ENCODE measurements at places on chromosomes 1 and 21.

- DNase-seq: no peak
These were observed 164.6 kb upstream of the KCNJ6 start for GRCh38 chr21:38080888-38081287.

- DNase-seq: no peak
These were observed 28.3 kb upstream of the ACOT11 start for GRCh38 chr1:54519709-54520108.

DNA sequence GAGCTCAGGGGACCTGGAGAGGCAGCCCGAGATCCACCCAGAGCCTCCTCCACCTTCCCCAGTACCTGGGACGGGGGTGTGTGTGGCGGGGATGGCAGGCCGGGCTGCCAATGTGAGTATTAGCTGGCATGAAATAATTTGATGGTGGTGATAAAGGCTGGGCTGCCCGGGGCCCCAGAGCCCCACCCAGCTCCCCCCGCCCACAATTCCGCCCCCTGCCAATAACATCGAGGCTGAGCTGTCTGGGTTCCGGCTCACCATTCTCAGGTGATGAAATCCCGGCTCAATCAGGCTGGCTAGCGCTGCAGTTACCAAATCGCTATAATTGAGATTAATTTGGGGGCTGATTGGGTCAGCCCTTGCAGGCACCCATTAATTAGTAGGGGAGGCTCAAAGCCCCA, 103.8 kb upstream of the CASZ1 start:
- no peak for DNase-seq

- no peak for DNase-seq
These were observed 310.1 kb downstream of the S1PR1 start for GRCh38 chr1:101546885-101547284.

- no peak for DNase-seq
These were observed 57.6 kb upstream of the CD34 start for GRCh38 chr1:207968521-207969009.

DNA sequence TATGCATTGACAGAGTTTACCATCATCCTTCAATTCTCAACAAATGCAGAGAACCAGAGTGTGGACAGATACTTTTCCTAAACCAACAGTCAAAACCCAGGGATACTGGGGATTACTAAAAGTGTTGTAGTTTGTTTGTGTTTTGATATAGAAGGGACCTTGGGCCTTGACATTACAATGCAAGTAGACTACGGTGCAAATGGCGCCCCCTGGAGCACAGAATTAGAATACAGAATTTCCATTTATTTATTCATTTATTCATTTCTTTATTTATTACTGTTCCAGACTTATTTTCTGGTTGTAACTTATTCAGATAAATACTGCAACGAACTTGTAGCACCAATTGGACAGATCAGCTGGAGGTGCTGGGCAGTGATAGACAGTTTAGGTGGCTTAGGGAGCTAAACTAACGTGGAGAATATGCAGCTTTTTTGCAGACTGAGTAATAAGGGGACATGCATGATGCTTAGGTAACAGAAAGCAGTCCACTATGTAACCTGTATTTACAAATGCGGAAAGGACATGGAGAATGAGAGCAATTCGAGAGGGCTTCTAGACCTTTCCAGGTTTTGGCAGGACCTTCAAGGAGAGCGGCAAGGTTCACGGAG, 42.6 kb downstream of the KIRREL1 start:
- peak; percentile 19 for DNase-seq

DNA sequence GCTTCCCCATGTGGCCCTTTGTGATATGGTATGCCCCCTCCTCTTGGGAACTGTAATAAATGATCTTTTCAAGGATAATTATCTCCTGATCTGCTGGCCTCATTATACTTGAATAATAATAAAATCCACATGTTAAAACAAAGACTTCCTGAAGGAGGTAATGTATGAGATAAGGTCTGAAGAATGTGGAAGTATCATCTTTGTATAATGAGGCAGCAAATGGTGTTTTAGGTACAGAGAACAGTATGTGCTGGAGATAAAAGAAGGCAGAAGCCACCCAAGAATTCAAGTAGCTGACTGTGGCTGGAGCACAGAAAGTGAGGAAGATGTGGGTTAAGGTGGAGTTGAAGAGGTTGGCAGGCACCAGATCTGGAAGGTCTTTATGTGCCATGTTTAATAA, 12.8 kb upstream of the COG2 start:
- DNase-seq: no peak

- DNase-seq: no peak
These were observed 31.2 kb downstream of the ARID4B start for GRCh38 chr1:235296729-235297128.

- DNase-seq: no peak
These were observed 63.8 kb downstream of the OLFML3 start for GRCh38 chr1:114043054-114043453.

- no peak for DNase-seq
These were observed 80.8 kb downstream of the PIK3CD start for GRCh38 chr1:9732123-9732971.

DNA sequence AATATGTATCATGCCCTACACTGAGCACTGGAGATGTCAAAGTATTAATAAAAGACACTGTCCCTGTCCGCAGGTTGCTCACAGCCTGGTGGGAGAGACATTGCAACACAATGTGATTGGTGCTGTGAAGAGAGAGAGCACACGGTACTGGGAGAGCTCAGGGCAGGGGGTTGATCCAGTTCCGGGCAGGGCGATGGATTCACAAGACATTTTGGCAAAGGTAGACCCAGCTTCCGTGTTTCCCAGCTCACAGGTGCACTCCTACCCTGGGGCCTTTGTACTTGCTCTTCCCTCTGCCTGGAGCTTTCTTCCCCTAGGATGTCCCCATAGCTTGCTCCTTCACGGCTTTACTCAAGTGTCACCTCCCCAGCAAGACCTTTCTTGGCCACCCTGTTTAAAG, 1.4 kb downstream of the PLA2G5 start:
- no peak for DNase-seq

DNA sequence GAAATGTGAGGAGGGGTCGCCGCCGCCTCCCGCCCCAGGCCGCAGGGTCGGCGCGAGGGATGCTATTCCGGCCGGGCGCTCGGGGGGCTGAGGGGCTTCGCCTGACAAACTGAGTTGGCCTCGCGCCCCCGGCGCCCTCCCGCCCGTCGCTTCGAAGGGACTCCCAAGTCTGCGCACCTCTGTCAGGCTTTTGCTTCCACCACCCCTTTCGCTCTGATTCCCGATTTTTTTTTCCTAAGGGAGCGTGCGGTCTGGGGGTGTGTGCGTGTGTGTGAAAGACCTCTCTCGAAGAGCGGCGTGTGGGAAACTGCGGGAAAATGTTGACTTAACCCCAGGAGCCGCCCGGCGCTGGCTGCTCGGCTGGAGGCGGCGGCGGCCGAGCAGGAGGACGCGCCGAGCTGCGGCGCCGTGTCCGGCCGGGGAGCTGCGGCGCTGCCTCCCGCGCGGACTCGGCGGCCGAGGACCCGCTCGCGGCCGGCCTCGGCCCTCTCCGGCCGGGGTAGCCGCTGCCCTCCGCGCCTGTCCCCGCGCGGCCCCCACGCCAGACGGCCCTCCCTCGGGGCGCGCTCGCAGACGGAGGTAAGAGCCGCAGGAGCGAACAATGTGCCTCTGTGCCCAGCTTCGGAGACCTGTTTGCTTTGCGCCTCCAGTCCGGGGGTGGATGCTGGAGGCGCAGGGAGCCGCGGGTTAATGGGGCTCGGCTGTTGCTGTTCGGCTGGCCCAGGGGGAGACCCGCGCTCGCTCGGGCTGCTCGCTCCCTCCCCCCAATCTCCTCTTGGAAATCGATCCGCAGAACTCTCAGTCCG, 1.1 kb downstream of the ADGRL2 start:
- DNase-seq: peak; percentile 1

DNA sequence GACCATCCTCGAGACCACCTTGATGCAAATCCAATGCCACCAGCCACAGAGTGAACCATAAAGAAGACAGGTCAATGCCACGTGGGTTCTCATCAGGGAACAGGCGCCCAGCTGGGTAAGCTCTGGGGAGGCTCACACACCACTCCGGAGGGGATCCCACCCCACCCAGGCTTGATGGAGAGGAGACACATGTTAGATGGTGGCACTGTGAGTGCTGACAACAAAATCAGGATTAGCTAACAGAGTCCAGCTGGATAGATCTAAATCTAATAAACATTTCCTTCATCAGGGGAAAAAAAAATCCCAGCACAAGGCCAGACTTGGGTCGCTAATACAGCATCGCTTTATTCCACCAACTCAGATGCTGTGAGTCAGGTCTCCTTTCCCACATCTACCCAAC, 132.2 kb upstream of the TNR start:
- DNase-seq: no peak

GRCh38 chr1:211932231-211932932, 101.8 kb upstream of the LPGAT1 start:
- no peak for DNase-seq

DNA sequence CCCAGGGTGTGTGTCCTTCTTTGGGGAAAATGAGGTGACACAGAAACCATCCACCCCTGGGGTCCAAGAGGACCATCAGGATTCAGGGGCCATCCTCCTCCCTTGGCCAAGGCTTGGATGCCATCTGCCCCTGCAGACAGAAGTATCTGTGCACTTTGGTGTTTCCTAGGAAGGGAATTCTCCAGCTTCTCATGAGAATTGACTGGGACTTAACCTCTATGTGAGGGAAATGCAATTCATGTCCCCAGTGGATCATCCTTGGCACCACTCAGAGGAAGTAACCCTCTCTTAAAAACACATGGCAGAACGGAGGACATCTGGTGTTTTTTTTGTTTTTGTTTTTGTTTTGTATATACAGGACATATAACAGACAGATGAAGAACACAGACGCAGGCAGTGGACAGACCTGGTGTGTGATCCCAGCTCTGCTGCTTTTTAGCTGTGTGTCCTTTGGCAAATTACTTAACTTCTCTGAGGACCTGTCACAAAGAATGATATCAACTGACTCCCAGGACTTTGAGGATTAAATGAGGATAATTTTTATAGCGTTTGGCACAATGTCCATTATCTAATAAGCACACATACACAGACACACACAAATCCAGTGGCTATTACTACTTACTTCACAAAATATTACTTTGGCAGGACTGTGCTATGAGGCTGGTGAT, 3.8 kb downstream of the TNN start:
- no peak for DNase-seq

GRCh38 chr1:243713470-243714186, 136.4 kb downstream of the AKT3 start:
- DNase-seq: no peak

- DNase-seq: no peak
These were observed 114.3 kb downstream of the GDAP2 start for GRCh38 chr1:117814856-117815797.

- no peak for DNase-seq
These were observed 17.0 kb upstream of the WNT4 start for GRCh38 chr1:22159891-22160290.

GRCh38 chr1:54223441-54224202, 23.7 kb downstream of the MRPL37 start:
- DNase-seq: no peak

DNA sequence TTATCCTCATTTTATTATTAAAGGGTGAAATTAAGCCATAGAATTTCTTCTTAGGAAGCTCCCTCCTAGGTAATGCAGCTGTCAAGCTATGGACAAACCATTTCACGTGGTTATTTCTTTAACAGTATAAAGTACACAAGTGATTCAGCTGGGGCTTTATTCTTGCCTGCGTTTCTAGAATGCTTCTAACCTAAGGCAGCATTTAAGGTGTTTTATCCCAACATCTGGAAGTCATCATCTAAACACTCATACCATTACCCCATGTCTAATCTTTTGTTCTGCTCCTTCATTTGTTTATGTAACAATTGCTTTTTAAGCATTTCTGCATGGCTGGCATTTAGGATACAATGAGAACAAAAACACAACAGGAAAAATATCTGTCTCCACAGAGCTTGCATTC, 829.2 kb upstream of the ADAMTS5 start:
- DNase-seq: no peak

GRCh38 chr1:3551290-3551678, 60.0 kb downstream of the MEGF6 start:
- no peak for DNase-seq

DNA sequence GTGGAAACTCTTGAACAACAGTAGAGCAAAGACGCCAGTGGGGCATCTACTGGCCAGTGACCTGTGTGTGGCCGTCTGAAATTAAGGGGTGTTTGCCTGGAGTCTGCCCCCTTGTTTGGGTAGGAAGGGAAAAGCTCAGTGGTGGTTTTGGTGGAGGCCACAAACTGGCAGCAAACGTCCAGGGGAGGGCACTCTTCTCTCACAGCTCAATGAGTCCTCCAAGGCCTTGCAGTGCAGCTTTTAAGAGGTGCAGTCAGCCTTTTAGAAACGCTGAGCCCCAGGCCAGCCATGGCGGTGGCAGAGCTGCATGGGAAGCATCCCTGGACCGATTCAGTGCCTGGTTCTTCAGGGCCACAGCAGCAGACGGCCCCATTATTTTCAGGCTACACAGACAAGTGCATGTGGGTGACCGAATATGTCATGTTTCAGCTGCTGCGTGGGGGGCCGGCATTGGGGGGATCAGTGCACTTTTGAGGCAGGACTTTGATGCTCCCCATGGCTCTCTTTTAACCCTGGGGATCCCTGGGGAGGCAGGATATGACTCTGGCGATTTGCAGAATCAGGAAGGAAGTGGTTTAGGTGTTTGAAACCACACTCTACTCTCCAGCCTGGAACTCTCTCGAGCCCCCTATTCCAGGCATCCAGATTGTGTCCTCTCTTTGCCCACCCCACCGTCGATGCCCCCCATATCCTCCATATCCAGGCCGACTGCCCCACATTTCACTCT, 414.0 kb downstream of the PRDM2 start:
- no peak for DNase-seq

- no peak for DNase-seq
These were observed 704 bp downstream of the S100A16 start for GRCh38 chr1:153612111-153612754.

DNA sequence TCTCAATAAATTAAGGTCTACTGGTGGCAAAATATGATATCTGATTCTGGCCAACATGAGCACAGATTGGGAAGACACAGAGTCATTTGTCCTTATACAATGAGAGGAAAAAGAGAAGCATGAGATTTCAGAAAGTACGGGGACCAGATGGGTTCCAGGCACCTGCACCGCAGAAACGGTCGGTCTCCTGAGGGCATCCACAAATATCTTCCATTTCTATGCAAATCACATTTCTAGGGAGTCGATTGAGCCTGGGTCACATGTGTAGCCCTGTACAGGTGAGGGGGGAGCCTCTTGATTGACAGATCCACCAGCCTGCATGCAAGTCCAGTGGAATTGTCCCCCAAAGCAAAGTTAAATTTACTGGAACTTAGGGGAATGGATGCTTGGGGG, 415.6 kb downstream of the NPHP4 start:
- no peak for DNase-seq

DNA sequence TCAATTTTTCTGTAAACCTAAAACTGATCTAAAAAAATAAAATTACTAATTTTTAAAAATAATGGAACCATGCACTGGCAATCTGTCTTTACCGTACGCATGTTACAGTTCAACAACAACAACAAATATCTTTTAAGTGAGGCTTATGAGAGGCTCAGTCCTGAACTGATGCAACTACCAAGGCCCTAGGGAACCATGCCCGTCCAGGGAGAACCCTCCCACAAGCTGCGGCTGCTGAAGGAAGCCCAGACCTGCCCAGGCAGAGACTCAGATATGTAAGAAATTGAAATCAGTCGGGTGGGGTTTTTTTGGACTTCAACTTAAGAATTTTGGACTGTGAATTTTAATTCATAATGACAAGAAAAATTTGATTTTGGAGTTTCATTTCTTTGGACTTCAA, 91.1 kb downstream of the NPHP4 start:
- no peak for DNase-seq

- DNase-seq: no peak
These were observed 153.5 kb upstream of the COL6A1 start for GRCh38 chr21:45827881-45828579.

GRCh38 chr21:45507523-45507875, 34.7 kb downstream of the SLC19A1 start:
- DNase-seq: no peak

Data from stimulated activated CD4-positive, alpha-beta T cell treated with anti-CD3 and anti-CD28 coated beads, Interleukin-2, amount 100 ng/mL, for 24 hours (primary cell).